NAMALWA (cell line): ENCODE measurements at places on chromosomes 7 and 10.

GRCh38 chr10:14531974-14532373 is 201.2 kb upstream of the FRMD4A start:
- no peak for DNase-seq

DNA sequence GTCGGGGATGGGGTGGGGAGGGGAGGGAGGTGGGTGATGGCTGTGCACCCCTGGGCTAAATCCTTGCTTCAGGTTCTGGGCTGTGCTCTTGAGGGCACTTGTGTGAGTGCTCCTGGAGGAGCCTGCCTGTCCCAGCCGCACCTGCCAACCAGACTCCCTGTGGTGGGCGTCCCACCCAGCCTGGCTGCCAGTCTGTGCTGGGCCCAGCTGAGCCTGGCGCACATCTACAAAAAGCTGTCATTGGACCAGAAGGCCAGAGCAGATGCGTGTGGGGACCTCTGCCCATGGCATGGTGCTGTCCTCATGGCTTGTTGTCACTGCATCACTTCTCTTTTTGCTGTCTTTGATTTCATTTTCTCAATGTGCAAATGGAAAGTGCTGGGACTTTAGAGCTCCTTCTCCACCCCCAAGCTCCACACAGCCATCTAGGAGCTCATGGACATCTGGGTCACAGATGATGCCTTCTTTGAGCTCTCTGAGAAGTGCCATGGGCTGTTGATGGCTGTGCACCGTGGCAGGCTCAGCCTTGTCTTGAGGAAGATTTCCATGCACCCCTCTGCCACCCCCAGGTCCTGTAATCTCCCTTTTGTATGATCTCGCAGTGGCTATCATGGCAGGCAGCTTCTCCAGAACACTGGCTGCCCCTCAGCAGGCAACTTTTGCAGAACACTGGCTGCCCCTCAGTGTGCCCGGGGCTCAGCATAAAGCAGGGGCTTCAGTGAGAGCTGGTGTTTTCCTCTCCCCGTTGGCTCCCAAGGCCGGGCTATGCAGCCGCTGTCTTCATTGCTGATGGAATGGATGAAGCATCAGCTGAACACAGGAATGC is 83.9 kb downstream of the ADCY1 start:
- no peak for DNase-seq

GRCh38 chr7:110974441-110974840 is 116.5 kb upstream of the LRRN3 start:
- no peak for DNase-seq

- DNase-seq, result no peak
Observed at GRCh38 chr10:8531116-8531515, 476.6 kb downstream of the GATA3 start.

GRCh38 chr7:88167223-88167622 is 52.6 kb downstream of the SRI start:
- no peak for DNase-seq

DNA sequence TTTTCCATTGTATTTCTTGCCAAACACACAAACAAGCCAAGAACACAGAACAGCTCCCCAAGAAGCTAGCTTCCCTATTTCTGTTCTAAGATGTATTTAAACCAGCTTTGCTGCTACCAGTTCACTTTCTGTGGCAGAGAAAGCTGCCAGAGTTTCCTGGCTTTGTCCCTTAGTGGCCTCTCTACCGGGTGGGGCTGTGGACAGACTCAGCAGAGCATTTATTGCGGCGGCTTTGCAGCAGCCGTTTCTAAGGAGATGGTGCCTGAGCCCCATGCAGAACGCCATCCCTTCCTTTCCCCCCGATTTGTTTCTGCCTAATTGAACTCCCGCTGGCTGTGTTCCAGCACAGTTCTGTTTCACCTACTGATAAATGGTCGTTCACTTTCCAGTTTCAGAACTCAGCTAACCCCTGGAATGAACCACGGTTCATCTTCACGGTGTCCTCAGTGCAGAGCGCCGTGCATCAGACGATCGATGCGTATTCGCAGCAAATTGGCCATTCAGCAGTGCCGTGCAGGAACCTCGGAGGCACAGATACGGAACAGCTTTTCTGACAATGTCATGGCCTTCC is 33.8 kb upstream of the SFMBT2 start:
- DNase-seq, result peak; percentile 4

DNA sequence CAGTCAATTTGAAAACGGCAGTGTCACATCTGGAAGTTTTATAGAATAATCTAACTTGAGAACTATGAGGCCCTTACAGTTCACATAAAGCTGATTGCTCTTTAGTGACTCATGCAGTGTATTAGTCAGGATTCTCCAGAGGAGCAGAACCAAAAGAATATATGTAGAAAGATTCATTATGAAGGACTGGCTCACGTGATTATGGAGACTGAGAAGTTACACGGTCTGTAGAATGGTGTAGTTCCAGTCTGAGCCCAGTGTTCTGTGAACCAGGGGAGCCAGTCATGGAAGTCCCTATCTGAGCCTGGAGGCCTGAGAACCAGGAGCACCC is 21.5 kb downstream of the RBM33 start:
- DNase-seq, result no peak

GRCh38 chr10:36899652-36900051 is 225.7 kb upstream of the ANKRD30A start:
- DNase-seq, result no peak

DNA sequence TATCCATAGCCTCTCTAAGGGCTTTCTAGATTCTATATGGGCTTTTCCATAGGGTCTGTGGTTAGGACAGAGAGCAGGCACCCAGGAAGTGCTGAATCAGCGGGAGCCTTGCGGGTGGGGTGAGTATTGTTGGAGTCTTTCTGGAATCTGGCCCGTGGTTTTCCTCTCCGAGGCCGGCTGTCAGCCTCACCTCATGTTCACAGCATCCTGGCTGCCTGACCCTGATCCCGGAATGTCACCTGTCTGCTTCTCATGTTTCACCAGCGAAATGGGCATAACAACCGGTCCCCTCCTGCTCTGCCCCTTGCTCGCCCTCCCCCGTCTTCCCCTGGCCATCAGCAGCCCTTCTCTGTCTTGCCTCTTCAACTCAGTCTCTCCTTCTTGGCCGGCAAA is 36.5 kb downstream of the DDIT4 start:
- no peak for DNase-seq

- DNase-seq, result no peak
Observed at GRCh38 chr7:110531186-110531585, 559.7 kb upstream of the LRRN3 start.

DNA sequence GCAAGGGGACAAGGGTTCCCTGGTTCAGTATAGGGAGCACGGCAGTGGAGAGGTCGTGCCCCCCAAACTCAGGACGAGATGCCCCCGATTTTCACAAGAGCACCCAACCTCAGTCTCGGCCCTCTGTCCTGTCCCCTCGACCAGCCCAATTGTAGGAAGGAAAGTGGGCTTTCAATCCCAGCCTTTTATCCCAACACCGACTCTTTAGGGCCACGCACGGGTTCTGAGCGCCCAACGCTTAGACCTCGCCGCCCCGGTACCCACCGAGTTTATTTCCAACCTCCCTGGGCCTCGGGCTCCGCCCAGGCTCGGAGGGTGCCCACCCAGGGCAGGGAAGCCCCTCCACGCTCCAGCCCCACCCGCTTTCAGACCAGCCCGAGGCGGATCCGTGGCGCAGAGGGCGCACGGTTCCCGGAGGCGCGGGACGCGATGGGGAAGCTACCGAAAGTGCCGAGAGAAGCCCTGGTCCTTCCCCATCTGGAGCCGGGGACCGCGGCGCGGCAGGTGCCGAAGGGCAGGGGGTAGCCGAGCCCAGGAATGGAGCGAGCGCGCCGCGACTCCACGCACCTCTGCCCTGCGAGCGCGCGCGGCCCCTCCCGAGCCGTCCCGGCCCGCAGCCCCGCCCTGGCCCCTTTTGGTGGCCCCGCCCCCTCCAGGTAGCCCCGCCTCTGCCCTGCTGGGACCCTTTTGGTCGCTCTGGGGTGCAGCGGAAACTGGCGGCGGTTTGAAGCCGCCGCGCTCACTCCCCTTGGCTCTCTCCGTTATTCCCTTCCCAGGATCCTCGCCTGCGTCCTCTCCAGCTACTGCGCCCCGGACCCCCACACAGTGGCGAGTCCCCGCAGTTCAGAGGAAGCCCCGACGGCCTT is 20.4 kb downstream of the GRID2IP start:
- peak; percentile 78 for DNase-seq

GRCh38 chr10:118720685-118721538 is 33.9 kb downstream of the CACUL1 start:
- peak; percentile 81 for DNase-seq

GRCh38 chr7:107581387-107582013 is 1.5 kb downstream of the BCAP29 start:
- DNase-seq, result no peak

DNA sequence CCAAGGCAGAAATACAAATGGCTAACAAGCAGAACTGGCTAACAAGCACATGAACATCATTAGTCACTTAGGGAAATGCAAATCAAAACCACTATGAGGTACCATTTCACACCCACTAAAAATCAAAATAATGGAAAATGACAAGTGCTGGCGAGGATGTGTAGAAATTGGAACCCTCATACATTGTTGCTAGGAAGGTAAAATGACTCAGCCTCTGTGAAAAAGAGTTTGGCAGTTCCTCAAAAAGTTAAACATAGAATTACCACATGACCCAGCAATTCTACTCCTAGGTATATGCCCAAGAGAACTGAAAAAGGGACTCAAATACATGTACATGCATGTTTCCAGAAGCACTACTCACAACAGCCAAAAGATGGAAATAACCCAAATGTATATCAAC is 52.8 kb upstream of the ANAPC16 start:
- DNase-seq, result no peak

- peak; percentile 89 for DNase-seq
Observed at GRCh38 chr10:27241010-27241651, 534 bp upstream of the ACBD5 start.

- no peak for DNase-seq
Observed at GRCh38 chr10:43315535-43316207, 48.8 kb upstream of the RASGEF1A start.

DNA sequence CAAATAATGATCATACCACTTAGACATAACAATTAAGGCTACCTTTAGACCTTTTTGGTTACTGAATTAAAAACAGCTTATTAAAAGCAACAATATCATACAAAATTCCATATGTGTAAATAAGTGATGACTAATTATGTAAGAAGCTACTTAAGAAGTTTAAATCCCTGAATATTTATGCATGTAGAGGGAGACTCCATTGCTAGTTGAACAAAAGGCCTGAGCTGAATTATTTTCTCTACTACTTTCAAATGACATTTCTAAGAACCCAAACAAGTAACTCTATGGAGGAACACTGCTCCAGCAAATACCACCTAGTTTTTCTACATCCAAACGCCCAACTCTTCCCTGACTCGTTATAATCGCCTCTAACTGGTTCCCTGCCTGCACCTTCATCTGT is 31.5 kb downstream of the EPC1 start:
- no peak for DNase-seq

DNA sequence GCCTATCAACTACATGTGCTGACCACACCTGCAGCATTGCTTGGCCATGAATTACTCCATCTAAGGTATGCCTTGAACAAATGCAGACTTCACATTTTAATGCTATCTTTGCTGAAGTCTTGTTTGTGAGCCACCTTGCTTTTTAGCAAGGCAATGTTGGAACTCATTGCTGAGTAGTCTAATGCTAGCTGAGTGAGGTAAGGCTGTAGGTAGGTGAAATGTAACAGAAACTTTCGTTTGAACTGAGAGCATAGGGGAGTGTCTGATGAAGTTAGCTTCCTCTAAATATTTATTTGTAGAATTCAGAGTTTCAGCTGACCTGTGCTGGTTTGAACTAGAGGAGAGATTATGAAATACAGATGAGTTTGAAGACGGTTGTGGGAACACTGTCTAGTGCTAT is 238.5 kb downstream of the SEMA3A start:
- no peak for DNase-seq

DNA sequence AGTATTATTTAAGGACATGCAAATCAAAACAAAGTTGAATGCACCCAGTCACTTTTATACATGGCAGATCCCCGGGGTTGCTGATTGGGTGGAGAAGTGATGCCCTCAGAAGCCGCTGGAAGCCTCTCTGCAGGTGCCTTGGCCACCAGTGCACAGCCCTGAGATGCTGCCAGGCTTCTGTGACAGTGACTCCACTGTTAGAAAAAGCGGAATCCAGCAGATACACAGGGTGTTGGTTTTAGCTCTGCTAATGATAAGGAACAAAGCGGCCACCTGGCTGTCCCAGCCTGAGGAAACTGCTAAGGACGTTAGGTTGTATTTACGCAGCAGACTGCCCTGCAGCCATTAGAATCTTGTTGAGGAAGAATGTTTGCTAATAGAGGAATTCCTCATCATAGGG is 47.5 kb downstream of the JAKMIP3 start:
- DNase-seq, result peak; percentile 9

GRCh38 chr10:60406182-60406581 is 16.5 kb upstream of the ANK3 start:
- DNase-seq, result no peak

GRCh38 chr10:36771725-36772124 is 353.7 kb upstream of the ANKRD30A start:
- DNase-seq, result no peak

- no peak for DNase-seq
Observed at GRCh38 chr10:101576211-101576863, 11.7 kb downstream of the POLL start.

- no peak for DNase-seq
Observed at GRCh38 chr7:117364339-117365080, 41.7 kb upstream of the WNT2 start.

GRCh38 chr10:78604286-78604685 is 464.5 kb upstream of the ZMIZ1 start:
- no peak for DNase-seq

DNA sequence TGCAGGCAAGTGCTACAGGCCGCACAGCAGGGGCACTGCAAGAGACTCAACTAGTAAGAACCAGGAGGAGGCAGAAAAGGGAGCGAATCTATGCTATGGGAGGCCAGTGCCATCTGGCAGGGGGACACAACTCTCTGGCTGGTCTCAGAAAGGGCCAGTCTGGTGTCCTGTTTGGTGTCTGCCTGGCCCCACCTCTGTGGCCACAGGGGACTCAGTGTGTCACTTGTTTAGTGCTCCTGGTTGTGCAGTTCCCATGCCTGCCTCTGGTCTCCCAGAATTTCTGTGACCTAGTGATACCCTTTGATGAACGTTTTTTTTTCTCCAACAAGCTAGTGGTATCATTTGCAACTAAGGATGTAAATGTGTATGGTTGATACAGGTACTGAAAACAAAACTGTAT is 59.2 kb upstream of the JCAD start:
- DNase-seq, result no peak

DNA sequence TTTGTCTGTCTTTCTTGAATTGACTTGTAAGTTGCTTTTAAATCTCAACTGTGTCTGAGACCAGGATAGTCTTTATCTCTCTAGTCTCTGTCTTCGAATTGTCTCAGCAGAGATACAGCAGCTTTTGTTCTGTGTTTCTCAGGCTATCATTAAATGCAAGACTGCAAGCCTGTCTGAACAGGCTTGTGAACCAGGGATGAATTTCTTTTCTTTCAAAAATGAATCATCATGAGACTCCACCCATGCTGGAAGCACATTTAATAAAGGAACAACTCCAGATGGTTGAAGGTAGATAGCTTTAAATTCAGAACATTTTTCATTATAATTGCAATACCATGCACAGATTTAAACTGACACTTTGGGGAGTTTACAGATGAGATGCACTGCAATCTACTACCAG is 155.9 kb downstream of the SEC23IP start:
- DNase-seq, result no peak

- no peak for DNase-seq
Observed at GRCh38 chr10:72173262-72173618, 42.6 kb upstream of the ANAPC16 start.

- DNase-seq, result no peak
Observed at GRCh38 chr10:44587488-44588318, 202.8 kb upstream of the CXCL12 start.

- no peak for DNase-seq
Observed at GRCh38 chr10:7610026-7610425, 56.7 kb downstream of the ITIH5 start.
